ENCODE measurements at places on chromosomes 1 and 21.

- DNase-seq: no peak
These were observed 58.6 kb downstream of the TLR5 start for GRCh38 chr1:223084464-223084866.

DNA sequence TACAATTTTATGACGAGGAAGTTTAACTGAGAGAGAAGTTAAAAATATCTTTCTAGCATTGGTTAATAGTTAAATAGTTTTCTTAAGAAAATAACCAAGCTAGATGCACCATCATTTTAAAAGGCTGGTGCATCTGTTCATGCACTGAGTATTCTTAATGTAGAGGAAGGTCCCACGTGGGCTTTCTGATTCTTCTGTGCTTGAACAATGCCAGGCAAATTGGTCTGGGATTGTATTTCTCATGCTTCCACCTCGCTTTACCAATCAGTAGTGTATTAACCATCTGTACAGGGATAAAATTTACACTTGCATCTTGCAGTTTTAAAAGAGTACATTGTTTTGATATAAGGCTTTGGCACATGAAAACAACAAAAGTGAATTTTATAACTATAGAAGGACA lies 47.4 kb upstream of the MTF2 start:
- no peak for DNase-seq

DNA sequence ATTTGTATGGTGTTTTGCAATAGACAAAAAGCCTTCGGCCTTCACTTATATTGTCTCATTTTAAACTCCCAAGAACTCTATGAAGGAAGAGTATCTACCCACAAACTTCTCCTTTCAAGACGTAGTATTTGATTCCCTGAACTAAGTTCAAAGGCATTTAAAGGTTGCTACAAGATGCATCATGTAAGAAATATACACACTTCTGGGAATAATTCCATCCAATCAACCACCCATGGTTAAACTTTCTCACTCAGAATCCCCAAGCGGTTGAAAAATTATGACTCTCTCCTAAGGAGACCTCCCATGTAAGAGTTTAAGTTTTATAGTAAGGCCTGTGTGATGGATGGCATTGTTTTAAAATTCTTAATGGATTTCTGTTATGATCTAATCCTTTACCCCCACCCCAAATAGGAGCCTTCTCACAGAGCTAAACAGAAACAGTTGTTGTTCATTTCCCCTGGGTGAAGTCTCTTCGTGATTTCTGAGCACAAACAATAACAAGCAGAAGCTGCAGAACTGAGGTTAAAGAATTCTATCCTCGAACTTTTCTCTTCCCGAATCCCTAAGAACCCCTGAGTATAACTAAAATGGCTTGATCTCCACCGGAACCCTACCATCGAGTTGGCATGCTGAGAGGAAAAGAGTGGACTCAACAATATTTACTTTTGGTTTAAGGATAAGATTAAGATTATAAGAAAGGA lies 185.0 kb downstream of the TGFBR3 start:
- no peak for DNase-seq

- no peak for DNase-seq
These were observed 37.1 kb upstream of the TRIM67 start for GRCh38 chr1:231124746-231125145.

DNA sequence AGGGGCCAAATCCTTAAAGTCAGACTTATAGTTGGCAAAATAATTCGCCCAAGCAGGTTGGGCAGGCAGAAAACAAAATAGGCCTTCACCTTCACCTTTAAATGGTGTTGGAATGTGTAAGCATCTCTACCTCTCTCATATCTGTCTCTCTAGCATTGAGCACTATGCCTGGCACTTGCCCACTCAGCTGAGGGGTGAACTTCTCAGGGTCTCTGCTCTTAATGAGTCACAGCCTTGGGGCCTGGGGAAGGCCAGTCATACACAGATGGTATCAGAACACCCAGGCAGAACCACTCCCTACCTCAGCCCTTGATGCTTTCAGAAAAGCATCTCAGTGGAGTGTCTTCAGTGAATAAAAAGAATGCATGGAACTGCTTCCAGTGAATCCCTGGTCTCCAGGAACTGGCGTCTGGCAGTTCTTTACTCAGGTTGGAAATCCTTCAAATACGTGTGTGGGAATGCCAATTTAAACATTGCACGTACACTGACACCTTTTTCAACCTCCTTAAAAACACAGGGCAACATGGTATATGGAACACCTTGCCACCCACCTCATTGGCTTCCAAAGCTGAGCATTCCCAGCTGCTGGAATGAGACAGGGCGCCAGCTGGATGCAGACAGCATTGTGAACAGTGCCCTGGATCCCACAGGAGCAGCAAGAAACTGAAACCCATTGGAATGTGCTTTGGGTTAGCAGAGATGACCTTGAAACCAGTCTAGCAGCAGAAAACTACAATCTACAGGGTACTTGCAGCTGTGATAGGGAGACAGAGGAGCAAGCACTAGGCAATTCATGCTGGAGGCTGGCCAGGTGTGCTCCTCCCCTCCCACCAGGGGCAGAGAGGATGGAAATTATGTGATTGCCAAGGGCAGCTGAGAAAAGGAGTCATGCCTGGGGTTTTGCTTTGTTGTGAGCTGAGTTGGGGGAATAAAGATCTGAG lies 30.0 kb downstream of the ZNF697 start:
- DNase-seq: no peak

GRCh38 chr1:175511496-175511895 lies 231.9 kb downstream of the TNR start:
- DNase-seq: no peak

DNA sequence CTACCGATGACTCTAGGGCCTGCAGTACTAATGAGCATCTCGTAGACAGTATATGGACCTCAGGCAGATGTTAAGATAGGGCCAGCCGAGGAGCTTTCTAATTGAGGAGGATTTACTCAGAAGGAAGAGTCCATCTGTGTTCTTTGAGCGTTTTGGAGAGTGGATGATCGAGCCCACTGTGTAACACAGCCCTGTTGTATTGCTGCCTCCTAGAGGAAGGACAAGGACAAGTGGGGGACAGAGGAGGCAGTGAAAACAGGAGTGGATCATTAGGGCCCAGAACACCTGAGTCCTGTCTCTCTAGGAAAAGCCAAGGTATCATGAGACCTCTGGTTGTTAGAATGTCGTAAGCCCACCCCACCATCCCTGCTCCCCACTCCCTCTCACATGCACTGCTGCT lies 62.9 kb downstream of the TBX19 start:
- no peak for DNase-seq

GRCh38 chr1:56852476-56852875 lies 2.1 kb upstream of the C8A start:
- DNase-seq: no peak

GRCh38 chr1:33370301-33370700 lies 49.4 kb upstream of the A3GALT2 start:
- DNase-seq: no peak

DNA sequence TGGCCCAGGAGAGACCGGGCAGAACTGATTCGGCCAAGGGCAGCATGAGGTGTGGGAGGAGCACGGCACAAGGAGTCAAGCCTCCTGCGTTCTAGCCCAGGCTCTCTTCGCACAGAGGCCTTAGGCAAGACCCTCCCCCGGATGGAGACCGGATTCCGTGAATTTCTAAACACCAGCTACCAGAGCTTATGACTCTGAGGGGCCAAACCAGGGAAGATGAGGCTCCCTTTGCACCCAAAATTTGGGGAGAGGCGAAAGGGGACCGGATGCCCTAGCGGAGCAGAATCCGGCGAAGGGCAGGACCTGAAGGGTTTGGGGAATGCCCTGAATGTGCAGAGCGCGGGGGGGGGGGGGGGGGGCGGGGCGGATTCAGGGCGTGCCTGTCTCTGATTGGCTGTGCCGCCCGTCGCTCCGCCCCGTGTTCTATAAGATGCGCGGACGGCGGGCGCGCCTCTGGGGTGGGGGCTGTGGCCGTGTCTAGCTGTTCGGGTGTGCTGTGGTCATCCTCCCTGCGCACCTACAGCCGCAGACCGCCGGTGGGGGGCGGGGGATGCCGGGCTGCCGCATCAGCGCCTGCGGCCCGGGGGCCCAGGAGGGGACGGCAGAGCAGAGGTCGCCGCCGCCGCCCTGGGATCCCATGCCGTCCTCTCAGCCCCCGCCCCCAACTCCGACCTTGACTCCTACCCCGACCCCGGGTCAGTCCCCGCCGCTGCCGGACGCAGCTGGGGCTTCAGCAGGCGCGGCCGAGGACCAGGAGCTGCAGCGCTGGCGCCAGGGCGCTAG lies at the start of gene TRNP1:
TSS of gene TRNP1 (plus strand) at position 456 of the 783 bp plus-strand sequence. CDS start at position 551, 95 bp downstream.
- no peak for DNase-seq

DNA sequence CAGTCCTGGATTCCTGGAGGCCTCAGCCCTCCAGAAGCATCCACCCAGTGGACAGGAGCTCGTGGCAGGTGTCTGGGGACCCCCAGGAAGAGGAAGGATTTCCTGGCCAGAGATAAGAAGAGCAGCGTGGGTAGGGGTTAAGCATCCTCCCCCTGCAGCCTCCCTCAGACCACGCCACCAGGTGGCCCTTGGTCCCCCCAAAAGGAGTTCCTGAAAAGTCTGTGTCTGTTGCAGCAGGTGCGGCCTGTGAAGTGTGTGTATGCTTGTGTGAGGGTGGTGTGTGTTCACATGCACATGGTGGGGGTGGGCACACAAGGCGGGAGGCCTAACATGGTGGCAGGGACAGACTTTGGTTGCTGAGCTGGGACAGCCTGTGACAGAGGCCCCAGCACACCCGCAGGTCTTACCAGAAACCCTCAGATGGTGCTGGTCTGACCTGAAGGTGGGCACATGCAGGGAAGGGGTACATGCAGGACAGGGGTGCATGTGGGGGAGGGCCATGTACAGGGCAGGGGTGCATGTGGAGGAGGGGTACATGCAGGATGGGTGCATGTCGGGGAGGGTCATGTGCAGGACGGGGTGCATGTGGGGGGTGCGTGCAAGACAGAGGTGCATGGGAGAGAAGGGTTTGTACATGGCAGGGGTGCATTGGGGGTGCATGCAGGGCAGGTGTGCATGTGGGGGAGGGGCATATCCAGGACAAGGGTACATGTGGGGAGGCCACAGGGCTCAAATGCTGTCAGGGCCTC lies 18.2 kb upstream of the RUNX3 start:
- DNase-seq: no peak

DNA sequence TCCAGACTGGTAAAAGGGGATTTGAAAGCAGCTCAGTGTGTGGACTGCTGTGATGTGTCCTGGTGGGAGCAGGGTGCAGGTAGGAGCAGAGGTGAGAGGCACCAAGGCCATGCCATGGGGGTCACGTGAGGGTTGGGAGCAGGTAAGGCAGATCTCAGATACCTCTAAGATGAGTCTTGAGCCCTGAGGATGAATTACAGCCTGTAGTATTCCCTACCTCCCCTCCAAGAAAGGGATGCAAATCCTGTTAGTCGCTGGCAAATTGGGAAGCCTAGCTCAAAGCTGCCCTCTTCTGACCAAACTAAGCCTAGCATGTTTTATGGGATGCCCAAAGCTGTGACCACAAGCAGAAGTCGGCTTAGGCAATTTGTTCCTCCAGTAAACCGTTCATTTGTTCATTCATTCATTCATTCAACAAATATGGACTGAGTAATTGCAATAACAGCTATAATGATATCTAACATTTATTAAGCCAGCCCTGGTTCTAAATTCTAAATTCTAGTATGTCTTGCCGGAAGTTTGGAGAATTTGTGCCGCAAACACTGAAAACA lies 3.9 kb upstream of the NUAK2 start:
- DNase-seq: peak; percentile 67

DNA sequence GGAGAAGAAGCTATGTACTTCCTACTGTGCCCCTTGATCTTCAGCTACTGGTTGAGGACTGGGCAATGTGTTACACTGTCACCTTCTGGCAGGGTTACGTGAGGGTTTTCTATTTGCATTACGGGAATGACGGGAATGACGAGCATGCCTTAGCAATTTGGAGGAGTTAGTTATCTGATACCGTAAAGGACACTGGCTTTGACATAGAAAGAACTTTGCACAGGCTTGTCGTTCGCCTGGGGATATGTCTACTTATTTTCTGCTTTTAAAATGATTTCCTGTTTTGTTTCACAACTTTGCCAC lies 19.8 kb upstream of the ACBD6 start:
- no peak for DNase-seq

- DNase-seq: no peak
These were observed 9.8 kb upstream of the CELSR2 start for GRCh38 chr1:109239409-109240068.

DNA sequence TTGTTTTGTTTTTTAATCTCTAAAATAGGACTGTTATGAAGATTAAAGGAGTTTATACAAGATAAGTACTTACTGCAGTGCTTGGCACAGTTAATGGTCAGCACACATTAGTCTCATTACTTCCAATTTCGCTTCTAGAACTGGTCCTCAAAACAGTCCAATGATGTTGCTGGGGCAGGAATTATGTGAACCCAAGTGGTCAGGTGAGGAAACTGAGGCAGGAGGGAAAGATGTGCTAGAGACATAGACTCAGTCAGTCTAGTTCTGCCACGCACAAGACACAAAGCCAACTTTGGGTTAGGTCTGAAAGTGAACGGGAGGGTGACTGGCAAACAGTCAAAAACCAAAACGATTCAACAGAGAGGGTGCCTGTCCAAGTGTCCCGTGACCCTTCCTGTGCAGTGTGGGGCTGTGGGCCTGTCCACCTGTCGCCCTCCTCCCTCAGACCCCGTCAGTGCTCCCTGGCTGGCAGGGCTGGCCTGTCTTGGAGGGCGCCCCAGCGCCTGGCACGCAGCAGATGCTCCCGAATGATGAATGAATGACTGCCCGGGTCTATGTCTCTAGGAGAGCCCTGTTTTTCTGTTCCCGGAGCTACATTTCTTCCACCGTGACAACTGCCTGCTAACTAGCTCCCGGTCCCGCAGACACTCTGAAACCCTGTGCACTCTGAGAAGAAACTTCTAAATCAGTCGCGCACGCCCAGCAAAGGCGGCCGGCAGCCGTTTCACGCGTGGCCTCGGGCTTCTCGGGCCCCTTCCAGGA lies 2.4 kb downstream of the LRP8 start:
- no peak for DNase-seq

GRCh38 chr1:39788426-39788757 lies 273 bp downstream of the BMP8B start:
- DNase-seq: no peak

- DNase-seq: no peak
These were observed 16.6 kb upstream of the S1PR1 start for GRCh38 chr1:101219924-101220870.

GRCh38 chr1:24308365-24309015 lies 10.7 kb upstream of the GRHL3 start:
- no peak for DNase-seq

- DNase-seq: no peak
These were observed 25.3 kb upstream of the VAMP3 start for GRCh38 chr1:7745783-7746182.

DNA sequence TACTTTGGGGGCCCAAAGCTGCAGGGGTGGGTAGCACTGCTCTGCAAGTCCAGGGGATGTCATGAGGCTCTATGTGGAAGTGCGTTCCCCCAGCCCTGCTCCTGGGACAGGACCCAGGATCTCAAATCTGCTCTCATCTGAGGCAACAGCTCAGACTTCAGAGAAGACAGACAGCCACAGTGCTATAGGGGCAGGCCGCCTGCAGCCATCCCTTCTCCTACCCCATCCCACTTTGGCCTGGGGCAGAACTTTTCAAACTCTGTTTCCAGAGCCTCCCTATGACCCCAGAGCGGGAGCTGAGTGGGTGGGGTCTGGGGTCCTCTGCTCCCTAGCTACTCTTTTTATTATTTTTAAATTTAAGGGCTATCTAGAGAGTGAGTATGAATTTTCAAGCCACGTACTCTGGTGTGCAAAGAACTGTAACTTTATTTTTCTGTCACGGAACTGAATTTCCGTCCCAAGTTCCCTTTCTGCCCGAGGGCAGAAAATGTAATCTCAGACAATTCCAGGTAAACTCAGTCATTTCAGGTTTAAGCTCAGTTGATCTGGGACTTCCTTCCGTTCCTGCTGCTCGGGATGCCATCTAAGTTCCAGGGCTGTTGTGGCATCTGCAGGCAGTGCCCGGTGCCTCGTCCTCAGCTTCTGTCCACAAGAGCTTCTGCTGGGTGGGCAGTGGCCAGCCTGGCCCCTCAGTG lies 98.3 kb downstream of the ACTL8 start:
- DNase-seq: no peak
